ENCODE measurements at places on chromosomes 13 and 19.

GRCh38 chr13:45732916-45733315 lies 30.8 kb downstream of the CBY2 start:
- no peak for DNase-seq

DNA sequence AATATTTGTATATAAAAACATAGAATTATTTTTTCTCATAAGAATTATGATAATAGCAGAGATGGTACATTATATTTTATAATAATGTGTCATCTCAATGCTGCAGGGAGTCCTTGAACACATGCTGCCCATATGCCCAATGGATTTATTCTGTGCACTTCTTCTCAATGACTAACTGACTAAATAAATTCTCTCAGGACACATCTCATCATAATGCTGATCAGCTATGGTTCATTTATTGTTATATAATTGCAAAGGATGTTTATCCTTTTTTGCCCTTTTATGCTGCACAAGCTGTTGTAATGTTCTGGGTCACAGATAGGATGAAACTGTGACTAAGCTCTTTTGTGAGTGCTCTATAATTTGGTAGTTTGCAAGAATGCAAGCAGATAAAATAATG lies 1273.3 kb upstream of the ATXN8OS start:
- DNase-seq: no peak

DNA sequence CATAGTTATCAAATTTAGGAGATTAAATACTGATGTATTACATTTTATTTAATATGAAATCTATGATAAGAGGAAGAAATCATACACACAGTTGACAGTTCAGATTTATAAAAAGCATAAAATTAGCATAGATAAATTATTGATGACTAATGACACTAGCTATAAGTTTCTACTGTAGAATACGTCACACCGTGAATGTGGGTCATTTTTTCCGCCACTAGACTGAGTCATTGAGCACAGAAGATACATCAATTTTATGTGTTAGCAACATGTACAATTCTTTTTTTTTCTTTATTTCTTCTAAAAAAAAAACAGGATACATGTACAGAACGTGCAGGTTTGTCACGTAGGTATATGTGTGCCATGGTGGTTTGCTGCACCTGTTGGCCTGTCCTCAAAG lies 22.2 kb downstream of the AP2S1 start:
- DNase-seq: no peak

DNA sequence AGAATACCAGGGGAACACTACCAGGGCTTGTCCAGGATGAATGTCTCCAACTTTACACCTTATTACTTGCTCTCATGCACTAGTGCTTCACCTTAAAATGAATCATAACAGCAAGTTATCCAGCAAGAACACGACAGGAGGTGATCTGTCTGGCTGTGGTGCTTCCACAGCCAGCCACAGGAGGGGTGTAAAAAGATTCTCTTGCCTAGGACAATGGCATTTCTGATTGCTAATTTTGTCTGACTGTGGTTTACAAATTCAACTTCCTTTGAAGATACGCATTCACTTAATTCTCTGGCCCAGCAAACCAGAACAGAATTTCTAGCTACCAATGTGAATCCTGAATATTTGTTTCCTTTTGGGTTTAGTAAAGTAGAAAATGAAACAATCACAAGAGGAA lies 23.1 kb upstream of the COG3 start:
- no peak for DNase-seq

GRCh38 chr13:110126391-110126961 lies 180.5 kb downstream of the COL4A1 start:
- DNase-seq: no peak

DNA sequence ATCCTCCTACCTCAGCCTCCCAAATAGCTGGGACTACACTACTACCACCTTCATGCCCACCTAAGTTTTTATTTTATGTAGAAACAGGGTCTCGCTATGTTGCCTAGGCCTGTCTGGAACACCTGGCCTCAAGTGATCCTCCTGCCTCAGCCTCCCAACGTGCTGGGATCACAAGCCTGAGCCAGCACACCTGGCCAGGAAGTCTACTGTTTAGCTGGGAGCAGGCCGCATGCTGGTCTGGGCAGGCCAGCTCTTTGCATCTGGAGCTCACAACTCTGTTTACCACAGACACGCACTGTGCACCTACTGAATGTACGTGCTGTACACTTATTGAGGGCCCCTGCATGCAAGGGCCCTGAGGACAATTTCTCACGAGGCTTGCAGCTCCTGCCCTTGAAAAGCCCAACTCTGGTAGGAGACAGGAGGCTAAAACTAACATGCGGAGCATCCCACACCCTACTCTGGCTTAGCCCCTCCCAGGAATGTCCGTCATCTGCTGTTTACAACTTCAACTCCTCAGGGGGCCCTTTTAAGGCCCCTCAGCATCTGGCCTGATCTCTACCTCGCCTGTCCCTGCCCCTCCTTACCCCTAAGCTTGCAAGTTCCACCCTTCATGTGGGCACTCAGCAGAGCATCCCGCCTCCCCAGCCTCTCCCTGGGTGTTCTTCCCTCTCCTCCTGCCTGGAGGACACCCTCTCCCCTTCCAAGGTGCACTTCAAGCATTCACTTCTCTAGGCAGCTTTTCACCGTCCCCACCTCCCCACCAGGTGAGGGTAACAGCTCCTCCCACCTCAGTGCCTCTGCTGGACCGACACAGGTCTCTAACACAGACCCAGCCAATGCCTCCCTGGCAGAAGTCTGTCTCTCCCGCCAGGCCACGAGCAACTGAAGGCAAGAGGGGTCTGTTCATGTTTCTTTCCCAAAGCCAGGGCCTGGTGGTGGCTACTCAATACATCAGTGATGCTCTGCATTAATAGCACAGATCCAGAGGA lies 114.2 kb upstream of the UQCRFS1 start:
- no peak for DNase-seq

DNA sequence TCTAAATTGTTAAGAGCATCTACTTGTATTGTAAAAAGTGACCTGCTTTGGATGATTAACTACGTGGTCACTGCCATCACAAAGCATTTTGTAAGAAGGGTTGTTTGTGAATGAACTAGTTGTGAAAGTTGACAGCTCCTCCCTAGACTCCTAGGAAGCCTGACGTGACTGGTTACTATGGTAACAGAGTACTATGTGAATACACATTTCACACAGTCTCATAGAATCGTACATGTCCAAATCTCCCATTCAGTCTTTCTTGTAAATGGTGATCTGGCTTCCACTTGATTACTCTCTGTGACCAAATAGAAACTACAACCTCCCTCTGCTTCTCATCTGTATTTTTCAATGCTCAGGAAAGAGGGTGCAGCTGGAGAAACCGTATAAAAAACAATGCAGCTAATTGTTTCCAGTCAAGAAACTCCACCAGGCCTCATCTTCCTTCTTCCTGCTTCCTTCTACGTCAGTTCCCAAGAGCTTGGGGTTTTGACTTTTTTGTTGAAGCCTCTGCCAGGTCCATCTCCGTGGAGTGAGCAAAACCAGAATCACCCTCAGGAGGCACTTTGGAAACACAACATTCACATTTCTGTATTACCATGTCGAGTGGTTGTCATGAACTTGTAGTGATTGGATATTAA lies 83.4 kb downstream of the GPC6 start:
- no peak for DNase-seq

- DNase-seq: no peak
Observed at GRCh38 chr19:43498233-43498842, 6.2 kb downstream of the PHLDB3 start.

DNA sequence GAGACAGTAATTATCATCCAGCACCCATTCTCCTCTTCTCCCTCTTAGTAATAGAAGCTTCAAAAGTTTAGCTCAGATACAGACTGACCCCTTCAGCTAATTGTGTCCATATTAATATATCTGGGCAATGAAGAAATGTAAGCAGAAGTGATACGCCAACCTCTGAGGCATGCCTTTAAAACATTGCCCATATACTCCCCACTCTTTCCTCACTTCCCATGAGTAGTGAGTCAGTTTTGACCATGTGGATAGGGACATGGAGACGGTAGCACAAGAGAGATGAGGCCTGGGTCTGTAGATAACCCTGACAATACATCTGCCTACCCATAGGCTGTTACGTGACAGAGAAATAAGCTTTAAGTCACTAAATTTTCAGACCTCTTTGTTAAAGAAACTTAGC lies 147.6 kb downstream of the KCTD12 start:
- no peak for DNase-seq

DNA sequence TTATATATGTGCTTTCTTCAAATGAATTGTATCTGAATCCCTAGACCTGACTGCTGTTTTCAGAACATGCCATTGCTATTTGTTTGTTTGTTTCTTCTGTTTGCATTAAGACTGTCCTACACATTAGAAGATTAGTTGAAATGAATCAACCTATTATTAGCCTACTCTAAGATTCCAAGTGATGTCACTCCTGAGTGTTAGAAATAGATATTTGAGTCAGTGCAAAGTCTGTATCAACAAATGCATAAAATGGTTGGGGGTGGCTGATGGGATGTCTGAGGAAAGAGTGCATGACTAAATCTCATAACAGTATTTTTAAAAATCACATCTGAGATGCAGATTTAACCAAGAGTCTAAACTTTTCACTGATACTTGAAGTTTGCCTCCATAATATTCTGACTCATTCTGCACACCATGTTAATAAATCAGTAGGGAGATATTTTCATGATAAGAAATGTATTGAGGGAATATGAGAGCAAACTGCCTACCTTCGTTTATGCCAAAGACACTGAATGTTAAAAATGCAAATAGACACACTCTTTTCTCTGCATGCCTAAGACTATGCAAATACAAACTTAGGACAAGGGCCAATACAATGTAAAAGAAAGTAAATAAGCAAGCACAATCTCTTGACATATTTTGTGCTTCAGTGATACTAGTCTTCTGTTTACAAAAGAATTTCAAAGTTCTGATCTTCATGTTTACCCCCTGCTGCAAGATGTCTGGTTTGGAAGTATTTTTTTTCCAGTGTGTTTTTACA lies 253.3 kb downstream of the LIG4 start:
- no peak for DNase-seq

GRCh38 chr19:455851-456546 lies 4.8 kb downstream of the SHC2 start:
- DNase-seq: no peak

- peak; percentile 38 for DNase-seq
Observed at GRCh38 chr19:47445937-47446402, 25.7 kb downstream of the SLC8A2 start.

DNA sequence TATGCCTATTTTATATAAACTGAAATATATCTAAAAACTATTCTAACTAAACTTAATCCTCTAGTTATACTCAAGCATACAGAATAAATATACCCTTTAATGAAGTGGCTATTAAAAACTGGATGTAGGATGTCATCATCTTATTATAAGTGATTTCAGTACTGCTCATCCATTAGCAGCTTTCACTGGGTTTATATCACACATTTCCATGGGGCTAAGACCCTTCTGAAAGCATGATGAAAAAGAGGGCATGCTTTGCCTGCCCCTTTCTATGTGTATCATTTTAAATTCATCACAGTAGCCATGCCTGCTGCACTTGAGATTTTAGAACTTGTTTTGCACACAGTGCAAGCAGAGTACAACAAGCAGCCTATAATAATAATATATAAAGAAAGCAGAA lies 477.5 kb downstream of the SLITRK6 start:
- no peak for DNase-seq

GRCh38 chr13:102763741-102764140 lies 9.8 kb downstream of the TEX30 start:
- DNase-seq: no peak

DNA sequence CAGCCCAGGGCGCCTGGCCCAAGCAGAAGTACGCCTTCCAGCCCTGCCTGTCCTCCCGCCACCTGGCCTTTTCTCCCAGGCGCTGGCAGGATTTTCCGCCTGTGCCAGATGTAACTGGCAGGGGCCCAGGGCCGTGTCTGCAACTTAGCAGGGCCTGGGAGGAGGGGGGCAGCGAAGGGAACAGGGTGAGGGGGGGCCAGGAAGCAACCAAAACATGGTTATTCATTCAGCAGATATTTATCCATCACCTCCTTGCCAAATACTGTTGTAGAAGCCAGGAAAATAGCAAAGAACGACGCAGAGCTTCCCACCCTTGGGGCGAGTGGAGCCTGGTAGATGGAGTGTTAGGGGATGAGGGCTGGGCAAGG lies 5.6 kb downstream of the TLE6 start:
- peak; percentile 92 for DNase-seq

GRCh38 chr13:45200701-45201232 lies at the start of gene KCTD4:
TSS of gene KCTD4 (minus strand) at chr13:45201045. CDS start at chr13:45194567, 6,478 bp downstream.
- DNase-seq: no peak

GRCh38 chr13:28375250-28375930 lies 119.5 kb downstream of the FLT1 start:
- DNase-seq: no peak

- DNase-seq: no peak
Observed at GRCh38 chr19:10800488-10800887, 35.5 kb downstream of the TMED1 start.

GRCh38 chr13:41577436-41577835 lies 120.1 kb downstream of the RGCC start:
- no peak for DNase-seq

DNA sequence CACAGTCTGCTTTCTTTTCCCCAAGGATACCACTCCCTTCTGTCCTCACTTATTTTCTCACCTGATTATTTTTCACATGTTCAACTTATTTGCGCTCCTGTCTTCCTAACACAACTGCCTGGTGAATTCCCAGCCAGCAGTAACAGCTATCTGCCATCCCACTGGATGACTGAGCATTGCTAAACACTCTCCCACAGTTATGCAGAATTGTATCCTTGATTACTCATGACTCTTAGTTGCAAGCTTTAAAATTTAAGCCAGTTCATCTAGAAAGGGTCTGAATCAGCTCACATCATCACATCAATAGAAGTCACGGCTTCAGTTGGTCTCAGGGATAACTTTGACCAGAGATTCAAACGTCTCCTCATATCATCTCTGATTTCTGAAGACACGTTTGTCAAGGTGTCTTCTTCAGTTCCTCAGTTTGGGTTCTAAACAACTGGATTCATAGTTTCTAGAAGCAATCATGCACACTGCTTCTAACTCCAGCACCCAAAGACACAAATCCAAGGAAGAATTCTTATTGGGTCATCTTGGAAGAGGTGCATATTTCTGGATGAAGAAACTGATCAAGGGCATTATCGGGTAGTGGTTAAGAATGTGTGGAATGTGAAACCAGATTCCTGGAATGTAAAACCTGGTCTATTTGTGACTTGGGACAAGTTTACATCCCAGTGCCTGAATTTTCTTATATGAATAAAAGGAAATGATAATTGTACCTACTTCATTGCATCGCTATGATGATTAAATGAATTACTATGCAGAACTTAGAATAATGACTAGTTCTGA lies 13.9 kb upstream of the DACH1 start:
- no peak for DNase-seq

GRCh38 chr13:30165796-30166195 lies 141.6 kb downstream of the KATNAL1 start:
- DNase-seq: no peak

GRCh38 chr19:2478278-2478755 lies 2.4 kb downstream of the GADD45B start:
- DNase-seq: peak; percentile 36

- no peak for DNase-seq
Observed at GRCh38 chr19:3687774-3688706, 12.2 kb downstream of the PIP5K1C start.
